ENCODE measurements at places on chromosomes 1 and 21.
A peak's percentile ranks its signal among the peaks of the same experiment; 100 is the strongest.

DNA sequence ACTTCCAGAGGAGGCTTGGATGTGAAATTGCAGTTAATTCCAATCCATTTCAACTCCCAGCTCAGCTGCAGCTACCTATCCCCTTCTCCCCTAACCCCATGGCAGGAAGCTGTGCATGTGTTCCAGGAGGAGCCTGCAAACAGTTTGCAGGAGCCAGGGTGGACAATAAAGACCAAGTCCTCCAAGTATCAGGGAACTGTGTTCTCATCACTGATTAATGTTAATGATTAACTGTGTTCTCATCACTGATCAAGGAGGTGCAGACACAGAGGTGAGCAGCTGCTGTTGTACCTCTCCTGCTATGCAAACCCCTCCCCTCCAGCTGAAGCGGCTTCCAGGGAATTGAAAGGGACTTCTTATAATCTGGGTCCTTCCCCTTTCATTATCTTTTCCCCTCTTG, 19.2 kb downstream of the CLDN19 start:
- no peak for DNase-seq
- no peak overlapping the region for H3K4me3 ChIP-seq
- H3K36me3 ChIP-seq: peaks cover 8% of the 10 kb centered on the region
- no peaks in the 10 kb centered on the region for H3K4me1 ChIP-seq
- no peaks in the 10 kb centered on the region for H3K27me3 ChIP-seq
- H3K27ac ChIP-seq: no peak overlapping the region

- DNase-seq: no peak
- no peaks in the 10 kb centered on the region for H3K36me3 ChIP-seq
- no peaks in the 10 kb centered on the region for H3K4me1 ChIP-seq
- no peaks in the 10 kb centered on the region for H3K27me3 ChIP-seq
- no peak overlapping the region for H3K4me3 ChIP-seq
These were observed 39.3 kb downstream of the TCP10L start for GRCh38 chr21:32545948-32546441.

DNA sequence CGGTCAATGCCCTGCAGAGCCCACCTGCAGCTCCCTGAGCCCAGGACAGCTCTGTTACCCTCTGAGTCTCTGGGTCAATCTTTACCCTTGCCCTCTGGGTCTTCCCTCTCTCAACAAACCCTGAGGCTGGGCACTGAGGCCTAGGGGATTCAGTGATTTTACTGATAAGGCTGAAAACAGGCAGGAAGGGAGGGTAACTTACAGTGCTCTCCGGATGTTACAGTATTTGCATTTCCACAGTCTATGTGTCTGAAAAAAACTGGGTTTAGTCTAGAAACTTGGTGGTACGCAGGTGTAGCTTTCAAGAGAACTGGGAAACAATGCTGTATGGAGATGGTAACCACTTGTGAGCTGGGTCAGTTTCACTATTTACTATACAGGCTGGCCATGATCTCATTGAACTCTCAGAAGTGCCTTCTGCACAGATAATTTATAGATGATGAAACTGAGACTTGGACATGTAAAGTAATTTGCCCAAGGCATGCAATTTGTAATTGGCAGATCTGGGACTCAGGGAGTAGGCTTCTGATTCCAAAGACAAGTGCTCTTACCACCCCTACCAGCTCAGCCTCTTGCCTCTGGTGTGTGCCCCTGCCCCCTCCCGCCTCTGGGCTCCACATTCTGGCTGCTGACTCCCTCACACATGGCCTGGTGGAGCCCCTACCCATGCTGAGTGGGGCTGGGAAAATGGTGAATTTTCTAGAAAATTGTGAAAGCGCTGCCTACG, 48.8 kb downstream of the TENT5C start:
- no peaks in the 10 kb centered on the region for H3K36me3 ChIP-seq
- H3K4me1 ChIP-seq: peaks cover 33% of the 10 kb centered on the region
- H3K27ac ChIP-seq: no peak overlapping the region
- H3K4me3 ChIP-seq: no peak overlapping the region
- no peaks in the 10 kb centered on the region for H3K27me3 ChIP-seq

GRCh38 chr1:45348020-45348419, 7.8 kb upstream of the MUTYH start:
- peak overlapping the region; percentile 39 for H3K27ac ChIP-seq
- no peaks in the 10 kb centered on the region for H3K27me3 ChIP-seq
- peaks cover 20% of the 10 kb centered on the region for H3K4me1 ChIP-seq
- peaks cover 23% of the 10 kb centered on the region for H3K36me3 ChIP-seq
- no peak overlapping the region for H3K4me3 ChIP-seq

- no peaks in the 10 kb centered on the region for H3K27me3 ChIP-seq
- H3K36me3 ChIP-seq: no peaks in the 10 kb centered on the region
- no peak overlapping the region for H3K27ac ChIP-seq
- peaks cover 6% of the 10 kb centered on the region for H3K4me1 ChIP-seq
These were observed 44.1 kb downstream of the PGBD5 start for GRCh38 chr1:230382001-230382491.

- no peak overlapping the region for H3K4me3 ChIP-seq
- H3K36me3 ChIP-seq: no peaks in the 10 kb centered on the region
These were observed 285.3 kb upstream of the C1orf105 start for GRCh38 chr1:172135076-172135672.

- no peaks in the 10 kb centered on the region for H3K36me3 ChIP-seq
- H3K27me3 ChIP-seq: no peaks in the 10 kb centered on the region
- H3K4me3 ChIP-seq: no peak overlapping the region
- no peak for DNase-seq
- no peak overlapping the region for H3K27ac ChIP-seq
- peaks cover 23% of the 10 kb centered on the region for H3K4me1 ChIP-seq
These were observed 1.4 kb upstream of the ATP1B1 start for GRCh38 chr1:169105087-169105433.

GRCh38 chr1:12181568-12181967, 14.8 kb downstream of the TNFRSF1B start:
- no peaks in the 10 kb centered on the region for H3K27me3 ChIP-seq
- H3K36me3 ChIP-seq: no peaks in the 10 kb centered on the region
- H3K4me1 ChIP-seq: peaks cover 94% of the 10 kb centered on the region
- peak overlapping the region; percentile 80 for H3K27ac ChIP-seq

- H3K27ac ChIP-seq: no peak overlapping the region
- no peak overlapping the region for H3K4me3 ChIP-seq
- H3K4me1 ChIP-seq: no peaks in the 10 kb centered on the region
- no peaks in the 10 kb centered on the region for H3K36me3 ChIP-seq
- DNase-seq: no peak
- H3K27me3 ChIP-seq: no peaks in the 10 kb centered on the region
These were observed 598.6 kb downstream of the NPHP4 start for GRCh38 chr1:5393603-5394002.
